Choroid plexus epithelial cell (primary cell): ENCODE measurements at places on chromosomes 1 and 21.

DNA sequence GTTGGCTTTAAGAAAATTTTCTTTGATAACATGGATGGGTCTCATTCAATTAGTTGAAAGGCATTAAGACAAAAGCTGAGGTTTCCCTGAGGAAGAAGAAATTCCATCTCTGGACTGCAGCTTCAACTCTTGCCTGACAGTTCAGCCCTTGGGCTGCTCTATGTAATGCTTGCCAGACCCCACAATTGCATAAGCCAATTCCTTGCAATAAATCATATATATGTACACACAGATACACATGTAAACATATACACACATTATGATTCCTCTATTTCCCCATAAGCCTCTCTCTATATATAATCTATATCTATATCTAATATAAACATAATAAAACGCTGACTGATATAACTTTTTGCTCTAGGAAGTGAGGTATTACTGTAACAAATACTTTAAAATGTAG, 301.5 kb upstream of the PRMT6 start:
- DNase-seq: no peak

GRCh38 chr1:9561429-9561828, 22.2 kb downstream of the SLC25A33 start:
- peak; percentile 98 for DNase-seq

DNA sequence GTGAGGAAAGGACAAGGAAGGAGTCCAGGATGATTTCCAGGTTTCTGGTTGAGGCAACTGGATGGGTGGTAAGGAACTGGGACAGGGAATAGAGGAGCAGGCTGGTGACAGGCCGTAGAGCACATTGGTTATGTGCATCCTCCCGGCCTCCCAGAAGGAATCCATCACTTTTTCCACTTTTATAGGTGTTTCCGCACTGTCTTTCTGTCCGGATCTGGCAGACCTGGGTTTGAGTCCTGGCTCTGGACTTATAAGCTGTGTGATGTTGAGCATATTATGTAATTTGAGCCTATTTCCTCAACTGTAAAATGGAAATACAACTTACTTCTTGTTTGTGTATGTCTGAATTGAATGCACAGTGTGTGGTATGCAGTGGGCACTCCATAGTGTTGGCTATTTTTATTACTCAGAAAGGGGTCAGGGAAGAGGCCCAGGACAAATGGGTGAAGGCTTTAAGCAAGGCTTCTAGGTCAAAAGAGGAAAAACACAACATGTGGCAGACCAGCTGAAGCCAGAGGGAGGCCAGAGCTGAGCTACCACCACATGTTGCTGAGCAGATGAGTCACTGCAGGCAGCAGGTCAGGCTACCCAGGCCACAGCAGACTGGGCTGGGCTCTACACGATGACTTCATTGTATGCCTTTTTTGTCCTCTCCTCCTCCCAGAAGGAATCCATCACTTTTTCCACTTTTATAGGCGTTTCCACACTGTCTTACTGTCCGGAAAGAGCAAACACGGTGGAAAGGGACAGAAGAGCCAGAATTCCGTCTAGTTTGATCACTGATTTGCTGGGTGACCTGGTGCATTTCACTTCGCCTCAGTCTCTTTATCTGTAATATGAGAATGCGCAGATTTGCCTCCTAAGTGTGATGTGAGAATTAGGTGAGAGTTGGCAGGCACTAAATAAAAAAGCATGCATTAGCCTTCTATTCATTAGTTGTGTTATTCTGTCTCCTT, 791 bp upstream of the MAST2 start:
- DNase-seq: peak; percentile 99

DNA sequence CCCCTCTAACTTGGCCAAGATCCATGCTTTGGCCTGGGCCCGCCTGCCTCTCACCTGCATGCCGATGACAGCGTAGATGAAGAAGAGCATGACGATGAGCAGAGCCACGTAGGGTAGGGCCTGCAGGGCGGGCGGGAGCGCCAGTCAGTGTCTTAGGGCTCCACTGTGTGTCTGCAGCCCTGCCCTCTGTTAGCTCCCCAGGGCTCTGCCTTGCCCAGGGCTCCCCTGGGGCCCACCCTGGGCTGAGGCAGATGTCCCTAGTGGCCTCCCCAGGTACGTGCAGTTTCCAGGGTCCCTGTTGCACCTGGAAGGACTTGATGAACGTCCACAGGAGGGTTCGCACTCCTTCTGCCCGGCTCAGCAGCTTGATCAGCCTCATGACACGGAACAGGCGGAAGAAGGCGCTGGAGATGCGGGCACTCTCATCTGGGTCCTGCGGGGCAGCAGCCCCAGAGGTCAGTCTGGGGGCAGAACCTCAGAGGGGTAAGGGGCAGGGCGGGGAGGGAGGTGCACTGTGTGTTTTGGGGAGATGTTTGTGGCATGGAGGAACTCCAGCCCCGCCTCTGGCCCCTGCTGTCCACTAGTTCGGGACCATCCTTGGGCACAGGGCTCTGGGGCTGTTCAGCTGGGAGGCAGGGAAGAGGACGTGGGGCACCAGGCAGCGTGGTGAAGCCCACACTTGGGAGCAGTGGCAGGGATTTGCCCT, 29.8 kb upstream of the KIF21B start:
- no peak for DNase-seq

- peak; percentile 65 for DNase-seq
Observed at GRCh38 chr1:218642033-218642948, 297.2 kb downstream of the TGFB2 start.

- peak; percentile 72 for DNase-seq
Observed at GRCh38 chr1:43671626-43672330, 21.8 kb downstream of the KDM4A start.

DNA sequence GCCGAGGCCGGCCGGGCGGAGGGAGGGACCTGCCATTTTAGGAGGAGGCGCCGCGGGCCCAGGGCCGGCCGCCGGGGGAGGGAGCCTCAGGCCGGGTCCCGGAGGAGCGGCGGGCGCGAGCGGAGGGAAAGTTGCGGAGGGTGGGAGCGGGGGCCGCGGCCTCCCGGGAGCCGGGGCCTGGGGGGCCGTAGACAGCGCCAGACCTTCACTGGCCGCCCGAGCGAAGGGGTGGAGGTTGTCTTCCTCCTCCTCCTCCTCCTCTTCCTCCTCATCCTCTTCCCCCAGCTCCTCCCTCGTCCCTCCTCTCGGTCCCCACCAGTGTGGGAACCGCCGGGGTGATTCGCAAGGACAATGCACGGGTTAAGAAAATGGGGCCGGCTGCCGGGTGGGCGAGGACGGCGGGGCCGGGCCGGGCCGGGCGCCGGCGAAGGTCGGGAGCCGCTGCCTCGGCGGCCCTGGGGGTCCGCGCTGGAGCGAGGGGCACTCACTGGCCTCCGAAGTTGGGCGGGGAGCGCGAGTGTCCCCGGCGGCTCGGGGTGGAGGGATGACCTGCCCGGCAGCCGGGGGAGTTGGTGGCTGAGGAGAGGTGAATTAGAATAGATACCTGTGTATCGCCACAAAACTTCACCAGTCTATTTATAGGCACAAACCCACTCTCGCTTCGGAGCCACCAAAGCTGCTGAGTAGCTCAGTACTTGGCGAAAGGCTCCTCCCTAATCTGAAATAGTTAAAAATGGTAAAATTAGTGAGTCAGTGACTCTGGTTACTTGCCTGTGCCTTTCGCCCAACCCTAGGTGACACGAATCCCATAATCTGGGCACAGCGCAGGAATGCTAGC, 1.3 kb downstream of the DYRK1A start:
- DNase-seq: peak; percentile 49

DNA sequence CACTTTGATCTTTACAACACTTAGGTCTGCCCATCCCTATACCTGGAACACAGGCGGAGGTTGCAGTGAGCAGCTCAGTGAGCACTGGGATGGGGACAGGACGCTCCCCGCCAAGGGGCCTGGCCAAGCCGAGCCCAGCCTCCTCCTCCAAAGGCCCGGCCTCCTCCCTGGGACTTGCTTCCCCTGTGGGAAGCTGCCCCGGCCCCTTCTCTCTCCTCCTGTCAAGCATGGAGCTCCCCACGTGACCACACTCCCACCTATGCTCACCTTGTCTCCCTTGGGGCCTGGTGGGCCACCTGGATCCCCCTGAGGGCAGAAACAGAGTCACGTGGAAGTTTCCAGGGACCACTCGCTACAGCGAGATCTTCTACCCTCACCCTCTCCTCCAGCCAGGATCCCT, 12.9 kb downstream of the COL16A1 start:
- no peak for DNase-seq

DNA sequence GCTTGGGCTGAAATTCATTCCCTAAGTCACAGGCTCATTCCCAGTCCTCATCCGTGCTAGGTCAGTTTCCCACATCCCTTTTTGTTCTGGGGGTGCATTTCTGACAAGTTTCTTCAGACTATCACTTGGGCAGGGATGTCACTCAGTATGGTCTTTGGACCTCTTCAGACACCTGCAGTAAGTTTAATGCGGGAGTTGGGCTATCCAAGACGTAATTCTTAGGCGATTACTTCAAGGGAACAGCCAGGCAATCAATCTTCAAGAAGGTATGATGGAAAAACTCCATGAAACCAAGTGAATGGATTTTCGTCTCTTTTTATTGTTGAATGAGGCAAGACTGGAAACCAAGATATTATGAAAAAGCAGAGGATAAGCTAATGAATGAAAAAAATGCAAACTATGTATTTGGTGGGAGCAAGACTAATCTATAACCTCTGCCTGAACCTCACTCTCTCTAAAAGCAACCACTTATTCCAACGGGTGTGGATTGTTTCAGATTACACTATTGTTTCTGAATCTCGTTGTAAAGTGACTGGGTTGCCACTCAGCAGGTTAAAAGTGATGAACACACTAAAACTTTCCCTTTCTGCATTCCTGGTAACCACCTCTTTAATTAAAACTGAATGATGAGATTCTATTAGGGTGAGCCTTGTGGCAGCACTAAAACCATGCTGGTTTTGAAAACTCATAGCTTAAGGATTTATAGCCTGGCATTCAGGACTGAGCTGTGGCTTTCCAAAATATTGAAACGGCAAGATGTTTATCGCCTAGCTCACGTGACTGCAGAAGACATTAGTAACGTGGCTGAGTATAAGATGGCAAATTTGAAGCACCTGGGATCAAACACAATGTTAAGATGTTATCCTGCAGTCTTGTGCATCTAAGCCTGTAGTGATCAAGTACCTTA, 1.1 kb downstream of the RASAL2 start:
- peak; percentile 55 for DNase-seq

DNA sequence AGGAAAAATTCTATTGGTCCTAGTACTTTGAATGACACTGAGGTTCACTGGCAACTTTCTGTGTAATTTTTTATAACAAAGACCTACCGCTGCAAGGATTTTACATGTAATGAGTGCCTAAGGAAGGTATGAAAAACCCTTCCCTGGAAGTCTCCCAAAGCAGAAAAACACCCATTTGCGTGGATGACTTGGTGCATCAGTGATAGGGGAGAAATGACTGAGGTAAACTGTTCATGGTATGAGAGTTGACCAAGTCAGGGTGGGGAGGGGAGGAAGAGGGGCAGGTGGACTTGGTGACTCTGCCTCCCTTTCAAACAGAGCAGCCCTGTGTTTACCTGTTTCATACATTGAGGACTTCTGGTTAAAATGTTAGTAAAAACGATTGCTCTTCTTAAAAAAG, 78.8 kb upstream of the IPO9 start:
- no peak for DNase-seq

- DNase-seq: no peak
Observed at GRCh38 chr1:54315099-54315498, 91.1 kb downstream of the SSBP3 start.

DNA sequence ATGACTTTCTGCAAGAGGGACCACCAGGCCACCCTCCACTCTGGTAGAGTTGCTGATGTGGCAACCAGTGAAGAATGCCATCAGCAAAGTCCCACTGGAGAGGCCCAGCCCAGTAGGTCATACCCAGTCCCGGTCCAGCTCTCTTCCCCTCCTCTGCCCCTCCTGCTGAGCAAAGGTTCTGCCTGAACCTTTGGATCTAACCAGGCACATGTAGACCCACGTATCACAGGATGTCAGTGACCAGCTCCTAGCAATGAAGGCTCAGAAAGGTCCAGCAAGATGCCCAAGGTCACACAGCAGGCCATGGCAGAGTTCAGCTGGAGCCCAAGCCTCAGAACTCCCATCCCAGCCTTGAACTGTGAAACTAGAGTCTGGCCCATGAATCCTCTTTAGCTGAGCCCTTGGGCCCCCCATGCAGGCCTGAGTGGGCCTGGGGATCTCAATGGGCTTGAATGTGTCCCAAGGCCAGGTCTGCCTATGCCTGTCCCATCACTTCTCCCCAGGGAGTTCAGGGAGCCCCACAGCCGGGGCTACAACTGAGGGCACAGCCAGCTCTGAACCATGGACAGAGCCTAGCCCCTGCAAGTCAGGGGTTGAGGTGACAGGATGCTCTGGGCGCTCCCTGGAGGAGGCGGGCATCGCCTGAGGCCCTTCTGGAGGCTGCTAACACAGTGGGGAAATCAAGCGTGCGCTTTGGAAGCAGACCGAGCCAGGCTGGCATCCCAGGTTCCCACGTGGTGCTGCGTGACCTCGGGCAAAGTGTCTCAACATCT, 21.4 kb upstream of the PADI1 start:
- DNase-seq: no peak

GRCh38 chr1:53781654-53782053, 42.7 kb upstream of the GLIS1 start:
- peak; percentile 31 for DNase-seq

DNA sequence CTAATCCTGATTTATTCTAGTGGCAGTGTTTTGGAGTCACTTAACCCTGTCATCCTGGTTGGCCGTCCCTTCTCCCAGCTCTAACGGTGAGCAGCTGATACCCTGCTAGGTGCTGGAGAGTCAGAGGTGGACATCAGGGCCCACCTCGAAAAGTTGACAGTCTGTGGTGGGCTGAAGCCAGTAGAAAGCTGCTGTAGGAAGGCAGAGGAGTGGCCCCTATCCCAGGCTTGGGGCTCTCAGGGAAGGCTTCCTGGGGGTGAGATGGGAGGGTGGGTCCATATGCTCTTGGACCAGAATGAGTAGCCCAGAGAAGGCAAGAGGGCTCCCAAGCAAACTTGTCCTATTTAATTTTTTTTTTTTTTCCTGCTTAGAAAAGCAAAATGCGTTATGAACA, 475 bp upstream of the RPL5 start:
- no peak for DNase-seq

DNA sequence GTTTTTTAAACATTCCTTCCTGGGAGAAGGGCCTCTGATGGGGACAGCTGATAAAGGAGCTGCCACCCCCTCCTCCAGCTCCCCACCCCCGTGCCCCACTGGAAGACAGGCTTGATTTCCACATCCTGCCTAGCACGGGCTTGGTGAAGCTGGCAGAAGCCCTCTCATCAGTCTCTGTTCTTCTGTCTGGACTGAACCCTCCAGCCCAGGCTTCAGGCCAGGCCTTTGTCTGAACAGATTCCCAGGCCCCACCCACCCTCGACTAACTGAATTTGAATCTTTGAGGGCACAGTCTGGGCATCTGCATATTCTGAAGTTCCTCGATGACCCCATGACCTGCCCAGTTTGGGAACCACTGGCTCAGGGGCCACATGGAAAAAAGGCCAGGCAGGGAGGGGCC, 75.3 kb downstream of the CD58 start:
- no peak for DNase-seq

- peak; percentile 19 for DNase-seq
Observed at GRCh38 chr1:26529655-26530409, at the start of gene RPS6KA1. TSS of gene RPS6KA1 (plus strand) at chr1:26529761. CDS start at chr1:26529921, 160 bp downstream.

GRCh38 chr1:68617942-68618341, 121.1 kb upstream of the DEPDC1 start:
- no peak for DNase-seq

GRCh38 chr1:214514032-214514818, 37.2 kb downstream of the PTPN14 start:
- DNase-seq: peak; percentile 73
